ENCODE measurements at places on chromosomes 3 and 15. TPM values are rescaled to one million over a fixed set of nuclear protein-coding genes. Genes with fewer than 3 reads are reported as not detected.

GRCh38 chr3:130341388-130341787 is 4.1 kb upstream of the COL6A5 start:
- H3K4me1 ChIP-seq, result no peaks in the 10 kb centered on the region
- H3K27ac ChIP-seq, result no peak overlapping the region
- H3K27me3 ChIP-seq, result peaks cover 7% of the 10 kb centered on the region
- no peaks in the 10 kb centered on the region for H3K36me3 ChIP-seq

The P2RY1 gene
- 3.1 TPM for total RNA-seq

The CYP19A1 gene
- total RNA-seq, result not detected

GRCh38 chr3:76203578-76203977 is 418.2 kb upstream of the ZNF717 start:
- H3K4me3 ChIP-seq, result no peak overlapping the region
- DNase-seq, result no peak
- no peak overlapping the region for H3K27ac ChIP-seq
- no peaks in the 10 kb centered on the region for H3K27me3 ChIP-seq

The FNDC3B gene
- total RNA-seq, result 57.6 TPM

DNA sequence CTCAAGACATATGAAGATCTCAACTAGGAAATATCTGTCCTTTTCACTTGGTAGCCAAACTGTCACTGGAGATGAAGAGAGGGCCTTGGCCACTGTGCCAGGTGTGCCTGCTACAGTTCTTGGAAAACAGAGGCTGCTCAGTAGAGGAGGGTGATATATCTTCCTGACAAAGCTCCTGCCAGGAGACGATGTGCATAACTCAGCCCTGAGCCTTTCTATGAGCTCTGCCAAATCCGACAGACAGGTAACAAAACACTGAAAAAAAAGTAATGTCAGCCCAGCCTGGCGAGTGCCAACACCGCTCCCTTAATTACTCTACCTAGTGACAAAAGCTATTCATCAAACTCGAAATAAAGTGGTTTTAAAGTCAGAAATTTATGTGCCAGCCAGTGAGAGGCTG is 123.2 kb downstream of the MFSD1 start:
- no peak overlapping the region for H3K27ac ChIP-seq
- H3K4me1 ChIP-seq, result no peaks in the 10 kb centered on the region
- H3K27me3 ChIP-seq, result no peaks in the 10 kb centered on the region
- H3K4me3 ChIP-seq, result no peak overlapping the region

DNA sequence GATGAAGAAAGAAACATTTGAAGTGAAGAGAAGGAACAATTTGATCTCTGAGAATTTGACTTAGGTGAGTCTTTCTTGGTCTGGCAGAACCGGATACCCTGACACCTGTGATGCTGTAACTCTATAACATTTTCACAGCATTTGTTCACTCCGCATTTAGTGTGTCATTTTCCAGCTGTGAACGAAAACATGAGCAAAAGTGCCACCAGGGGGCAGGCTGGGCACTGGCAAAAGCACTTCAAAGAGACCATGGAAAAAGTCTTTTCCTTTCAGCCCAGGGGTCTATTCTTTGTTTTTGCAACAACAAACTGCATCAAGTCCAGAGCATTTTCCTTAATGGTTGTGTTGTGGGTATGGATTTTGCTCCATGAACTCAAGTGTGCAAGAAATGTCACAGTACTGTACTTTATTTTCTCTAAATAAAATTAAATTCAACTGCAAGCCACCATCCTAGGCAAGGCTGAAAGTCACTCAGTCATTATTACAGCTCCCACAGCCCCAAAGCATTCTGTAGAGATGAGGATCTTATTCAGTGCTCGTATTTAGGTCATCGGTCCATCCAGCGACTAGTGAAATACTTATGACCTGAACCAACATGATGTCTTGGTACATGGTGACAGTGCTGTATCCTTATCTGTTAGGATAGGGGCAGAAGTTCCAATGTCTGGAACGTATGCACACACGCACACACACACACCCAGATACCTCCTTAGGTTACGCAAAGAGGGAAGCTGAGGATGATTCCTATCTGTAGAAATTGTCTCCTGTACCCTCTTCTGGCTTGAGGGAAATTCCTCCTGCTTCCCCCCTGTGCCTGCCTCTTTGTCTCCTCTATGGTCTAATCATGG is 125.5 kb downstream of the GADL1 start:
- H3K4me1 ChIP-seq, result no peaks in the 10 kb centered on the region
- peak; percentile 77 for DNase-seq
- no peaks in the 10 kb centered on the region for H3K36me3 ChIP-seq

DNA sequence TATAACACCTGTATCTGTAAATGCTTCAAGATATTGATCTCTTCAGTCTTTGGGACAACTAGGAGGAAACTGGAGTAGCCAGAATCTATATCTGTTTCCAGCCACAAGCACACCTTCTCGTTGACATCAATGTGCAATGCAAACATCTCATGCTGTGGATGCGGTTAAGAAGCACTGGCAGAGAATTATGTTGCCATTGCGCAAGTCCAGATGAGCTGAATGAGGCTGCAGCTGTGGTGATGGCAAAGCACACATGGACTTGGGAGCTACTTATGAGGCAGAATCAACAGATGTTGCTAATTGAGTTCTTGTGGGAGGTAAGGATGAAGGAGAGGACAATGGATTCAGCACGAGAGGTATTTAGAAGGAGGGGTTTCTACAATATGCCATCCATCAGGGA is 90.9 kb downstream of the STRIT1 start:
- H3K4me1 ChIP-seq, result no peaks in the 10 kb centered on the region
- no peak overlapping the region for H3K27ac ChIP-seq
- H3K27me3 ChIP-seq, result no peaks in the 10 kb centered on the region

The CDCP1 gene
- 2.8 TPM for total RNA-seq

The MAP6D1 gene
- 0.79 TPM for total RNA-seq

The KY gene
- 0.33 TPM for total RNA-seq

- H3K36me3 ChIP-seq, result no peaks in the 10 kb centered on the region
- peak overlapping the region; percentile 92 for H3K27ac ChIP-seq
- no peak for DNase-seq
- peaks cover 83% of the 10 kb centered on the region for H3K4me1 ChIP-seq
These were observed 55.8 kb downstream of the ADCY5 start for GRCh38 chr3:123392871-123393620.

DNA sequence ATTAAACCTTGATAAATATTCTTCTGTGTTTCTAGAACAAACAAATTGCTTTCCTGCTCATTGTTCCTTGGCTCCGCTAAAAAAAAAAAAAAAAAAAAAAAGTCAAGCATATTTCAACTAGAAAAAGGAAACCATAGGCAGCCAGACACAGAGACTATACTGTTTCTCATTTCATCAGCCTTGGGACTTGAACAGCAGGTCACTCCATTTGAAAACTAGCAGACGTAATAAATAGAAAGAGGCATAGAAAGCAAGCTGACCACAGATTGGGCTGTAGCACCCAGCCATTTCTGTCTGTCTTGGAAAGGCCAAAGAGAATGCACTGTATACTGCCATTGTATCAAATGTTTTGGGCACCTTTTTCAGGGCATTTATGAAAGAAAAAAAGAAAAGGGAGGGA is 697.1 kb downstream of the NLGN1 start:
- H3K36me3 ChIP-seq, result no peaks in the 10 kb centered on the region
- H3K4me3 ChIP-seq, result no peak overlapping the region
- H3K27ac ChIP-seq, result no peak overlapping the region

The PRKCI gene
- total RNA-seq, result 20.0 TPM

The ALCAM gene
- 3.3 TPM for total RNA-seq

GRCh38 chr15:62601777-62602545 is 436.9 kb upstream of the C2CD4B start:
- no peaks in the 10 kb centered on the region for H3K27me3 ChIP-seq
- no peaks in the 10 kb centered on the region for H3K36me3 ChIP-seq

DNA sequence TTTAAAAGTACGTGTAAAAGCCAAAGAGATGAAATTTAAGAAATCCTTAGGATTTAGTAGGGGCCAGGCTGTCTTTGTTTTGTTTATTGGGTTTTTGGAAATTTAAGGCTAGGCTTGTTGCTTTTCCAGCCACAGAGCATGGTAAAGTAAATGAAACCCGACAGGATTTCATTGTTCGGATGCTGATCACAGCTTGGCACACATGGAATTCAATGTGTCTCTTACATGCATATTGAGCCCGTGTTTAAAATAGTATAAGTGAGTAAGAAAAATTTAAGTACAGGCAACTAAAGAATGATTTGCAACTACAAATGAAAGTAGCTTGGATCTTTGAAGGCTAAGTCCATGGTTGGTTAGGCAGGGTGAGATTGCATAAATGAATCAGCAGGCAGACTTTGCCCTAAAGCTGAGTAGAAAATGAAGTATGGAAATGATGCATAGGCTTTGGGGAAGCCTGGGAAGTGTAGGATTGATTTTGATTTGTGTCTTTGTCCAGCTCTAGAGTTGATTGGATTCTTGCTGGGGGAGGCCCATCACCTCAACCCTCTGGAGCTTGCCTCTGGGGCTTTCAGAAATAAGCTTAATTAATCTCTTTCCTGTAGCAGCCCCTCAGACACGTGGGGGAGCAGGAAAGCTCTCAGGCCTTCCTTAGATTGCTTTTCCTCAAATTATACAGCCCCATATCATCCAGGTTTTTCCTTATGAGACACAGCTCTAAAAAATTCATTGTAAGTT is 68.2 kb upstream of the ADAMTSL3 start:
- H3K36me3 ChIP-seq, result no peaks in the 10 kb centered on the region
- H3K4me3 ChIP-seq, result no peak overlapping the region
- no peaks in the 10 kb centered on the region for H3K27me3 ChIP-seq
- no peak for DNase-seq

The RTP4 gene
- 1.0 TPM for total RNA-seq

GRCh38 chr3:195080571-195081151 is 190.3 kb downstream of the XXYLT1 start:
- peak overlapping the region; percentile 63 for H3K27ac ChIP-seq
- H3K4me3 ChIP-seq, result no peak overlapping the region
- no peaks in the 10 kb centered on the region for H3K36me3 ChIP-seq
- peaks cover 46% of the 10 kb centered on the region for H3K4me1 ChIP-seq

The CAV3 gene
- 16.7 TPM for total RNA-seq

The RTP1 gene
- not detected for total RNA-seq

The GABRA5 gene
- total RNA-seq, result 0.78 TPM

DNA sequence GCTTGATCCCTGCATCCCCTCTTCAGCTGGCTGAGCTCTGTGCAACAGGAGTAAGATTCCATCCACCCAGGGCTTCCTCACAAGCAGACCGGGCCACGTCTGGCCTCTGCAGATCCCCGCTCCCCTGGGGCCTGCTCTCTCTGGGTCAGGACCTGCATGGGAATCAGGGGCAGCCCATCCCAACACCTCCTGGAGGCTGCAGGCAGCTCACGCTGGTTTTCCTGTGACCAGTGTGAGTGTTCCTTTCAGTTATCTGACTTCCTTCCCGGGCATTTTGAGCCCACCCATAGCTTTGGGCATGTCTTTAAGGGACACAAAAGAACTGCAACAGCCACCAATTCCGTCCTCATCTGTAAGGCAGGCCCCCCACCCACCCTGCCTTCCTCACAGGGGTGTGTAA is 16.3 kb downstream of the NUP210 start:
- no peak overlapping the region for H3K27ac ChIP-seq
- no peaks in the 10 kb centered on the region for H3K36me3 ChIP-seq
- no peaks in the 10 kb centered on the region for H3K4me1 ChIP-seq
- H3K4me3 ChIP-seq, result no peak overlapping the region
- DNase-seq, result no peak

- no peaks in the 10 kb centered on the region for H3K4me1 ChIP-seq
- H3K4me3 ChIP-seq, result no peak overlapping the region
- H3K36me3 ChIP-seq, result no peaks in the 10 kb centered on the region
These were observed 160.1 kb upstream of the CCDC54 start for GRCh38 chr3:107217172-107217571.

DNA sequence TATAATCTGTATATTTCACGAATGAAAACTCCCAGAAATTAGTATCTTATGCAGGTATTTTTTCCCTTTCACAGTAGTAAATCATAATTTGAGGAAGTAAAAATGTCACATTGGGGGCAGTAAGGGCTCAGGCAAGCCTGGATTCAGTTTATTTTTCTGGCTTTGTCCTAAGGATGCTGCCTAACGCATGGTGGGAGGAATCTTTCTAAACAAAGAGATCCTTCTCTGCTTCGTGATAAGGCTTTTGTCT is 35.7 kb downstream of the DNASE1L3 start:
- H3K36me3 ChIP-seq, result peaks cover 9% of the 10 kb centered on the region
- H3K4me1 ChIP-seq, result peaks cover 35% of the 10 kb centered on the region
- no peaks in the 10 kb centered on the region for H3K27me3 ChIP-seq
- H3K27ac ChIP-seq, result no peak overlapping the region
- no peak for DNase-seq

The FRMD5 gene
- 52.3 TPM for total RNA-seq

- H3K27me3 ChIP-seq, result no peaks in the 10 kb centered on the region
- no peaks in the 10 kb centered on the region for H3K36me3 ChIP-seq
- no peak for DNase-seq
- no peaks in the 10 kb centered on the region for H3K4me1 ChIP-seq
These were observed 279.8 kb downstream of the ZPLD1 start for GRCh38 chr3:102714567-102714966.

GRCh38 chr15:90036343-90036742 is 35.2 kb downstream of the ZNF710 start:
- no peak for DNase-seq
- H3K27ac ChIP-seq, result peak overlapping the region; percentile 61
- no peaks in the 10 kb centered on the region for H3K27me3 ChIP-seq
- H3K4me3 ChIP-seq, result no peak overlapping the region

GRCh38 chr3:72567474-72567873 is 280.8 kb downstream of the SHQ1 start:
- H3K27me3 ChIP-seq, result peaks cover 2% of the 10 kb centered on the region
- no peaks in the 10 kb centered on the region for H3K4me1 ChIP-seq
- no peak for DNase-seq
- H3K4me3 ChIP-seq, result no peak overlapping the region

- no peaks in the 10 kb centered on the region for H3K4me1 ChIP-seq
- H3K4me3 ChIP-seq, result no peak overlapping the region
- no peaks in the 10 kb centered on the region for H3K27me3 ChIP-seq
- DNase-seq, result no peak
- no peak overlapping the region for H3K27ac ChIP-seq
These were observed 236.4 kb upstream of the RARB start for GRCh38 chr3:25191673-25192072.

DNA sequence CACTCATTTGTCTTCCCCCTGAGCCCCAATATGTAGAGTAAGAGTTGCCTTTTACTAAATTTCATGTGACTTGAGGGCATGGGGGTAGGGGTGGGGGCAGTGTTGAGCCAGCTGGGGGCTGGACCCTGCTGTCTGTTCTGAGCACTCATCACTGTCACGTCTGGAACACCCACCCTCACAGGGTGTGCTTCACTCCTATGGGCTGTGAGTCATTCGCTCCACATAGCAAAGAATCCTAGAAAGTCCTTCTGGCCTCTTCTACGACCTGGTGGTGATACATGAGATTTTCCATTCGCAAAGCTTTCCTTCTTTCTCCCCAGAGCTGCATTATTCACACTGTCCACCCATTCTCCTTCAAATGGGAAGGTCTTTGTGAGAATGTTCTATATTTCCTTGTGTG is 43.6 kb upstream of the MGLL start:
- no peaks in the 10 kb centered on the region for H3K4me1 ChIP-seq
- H3K4me3 ChIP-seq, result no peak overlapping the region

The GOLGA6L7 gene
- not detected for total RNA-seq

The PGBD4 gene
- total RNA-seq, result 2.0 TPM

The SLC30A4 gene
- 4.1 TPM for total RNA-seq

The PARP15 gene
- total RNA-seq, result 1.7 TPM
